ENCODE measurements at places on chromosomes 4 and X.

DNA sequence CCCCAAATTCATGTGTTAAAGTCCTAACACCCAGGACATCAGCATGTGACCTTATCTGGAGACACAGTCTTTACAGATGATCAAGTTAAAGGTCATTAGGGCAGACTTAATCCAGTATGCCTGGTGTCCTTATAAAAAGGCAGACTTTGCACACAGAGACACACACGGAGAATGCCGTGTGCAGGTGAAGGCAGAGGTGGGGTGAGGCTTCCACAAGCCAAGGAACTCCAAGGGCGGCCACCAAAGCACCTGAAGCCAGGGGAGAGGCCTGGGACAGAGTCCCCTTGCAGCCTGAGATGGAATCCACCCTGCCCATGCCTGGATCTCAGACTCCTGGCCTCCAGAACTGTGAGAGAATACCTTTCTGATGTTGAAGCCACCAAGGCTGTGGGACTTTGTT lies 26.1 kb upstream of the SORCS2 start:
- no peak for DNase-seq

DNA sequence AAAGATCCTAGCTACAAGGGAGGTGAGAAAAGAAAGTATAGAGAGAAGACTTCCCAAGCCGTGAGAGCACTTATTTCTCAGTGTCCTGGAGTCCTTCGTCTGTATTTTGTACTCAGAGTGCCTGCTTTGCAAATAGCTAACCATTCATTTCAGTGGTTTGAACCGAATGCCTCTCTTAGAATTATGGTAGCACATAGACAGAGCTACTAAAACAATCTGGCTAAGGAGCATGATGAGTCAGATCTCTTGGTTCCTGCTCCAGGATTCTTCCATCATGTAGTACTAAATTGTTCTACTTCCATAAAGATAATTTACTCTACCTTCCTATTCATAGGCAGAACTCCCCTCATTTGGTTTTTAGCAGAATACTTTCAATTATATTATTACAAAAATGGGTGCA lies 946.6 kb downstream of the STIM2 start:
- DNase-seq: peak; percentile 8

- no peak for DNase-seq
Measured at GRCh38 chrX:69077895-69078455, 87.3 kb downstream of the PJA1 start.

DNA sequence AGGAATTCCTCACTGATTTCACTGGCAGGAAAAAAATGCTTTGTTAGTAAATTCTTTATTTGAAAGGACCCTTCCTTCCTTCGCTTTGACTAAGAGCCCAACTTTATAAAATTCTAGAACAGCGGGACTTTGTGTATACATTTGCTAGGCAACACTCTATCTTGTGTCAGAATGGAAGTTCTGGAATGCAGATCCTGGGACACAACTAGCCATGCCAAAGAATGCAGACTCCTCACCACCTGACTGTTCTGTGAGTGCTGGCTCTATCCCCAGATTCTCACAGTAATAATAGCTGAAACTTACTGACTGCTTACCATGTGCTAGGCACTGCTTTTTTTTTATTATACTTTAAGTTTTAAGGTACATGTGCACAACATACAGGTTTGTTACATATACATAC lies 73.3 kb upstream of the ZDHHC15 start:
- DNase-seq: peak; percentile 35

GRCh38 chrX:84258708-84259107 lies 70.7 kb upstream of the RPS6KA6 start:
- no peak for DNase-seq

DNA sequence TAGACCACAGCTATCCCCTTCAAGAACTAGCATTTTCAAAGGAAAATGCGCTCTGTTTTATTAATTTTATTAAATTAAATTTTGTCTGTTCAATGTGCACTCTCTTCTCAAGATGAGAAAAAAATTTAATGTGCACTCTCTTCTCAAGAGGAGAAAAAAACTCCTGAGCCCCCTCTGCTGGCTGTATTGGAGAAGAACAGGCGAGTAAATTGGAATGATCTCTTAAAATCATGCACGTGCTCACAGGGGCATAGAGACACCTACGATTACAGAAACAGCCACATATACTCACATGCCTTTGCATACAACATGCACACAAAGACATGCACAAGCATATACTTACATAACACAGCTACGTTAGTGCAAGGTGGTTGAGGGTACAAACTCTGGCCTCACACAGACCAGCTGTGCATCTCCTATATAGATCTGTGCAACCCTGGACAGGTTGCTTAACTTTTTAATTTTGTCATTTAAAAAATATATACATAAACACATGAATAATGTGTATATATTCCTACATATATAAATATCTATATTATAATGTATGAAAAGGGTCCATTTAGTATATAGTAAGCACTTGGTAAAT lies 176.2 kb upstream of the CXorf66 start:
- peak; percentile 58 for DNase-seq

DNA sequence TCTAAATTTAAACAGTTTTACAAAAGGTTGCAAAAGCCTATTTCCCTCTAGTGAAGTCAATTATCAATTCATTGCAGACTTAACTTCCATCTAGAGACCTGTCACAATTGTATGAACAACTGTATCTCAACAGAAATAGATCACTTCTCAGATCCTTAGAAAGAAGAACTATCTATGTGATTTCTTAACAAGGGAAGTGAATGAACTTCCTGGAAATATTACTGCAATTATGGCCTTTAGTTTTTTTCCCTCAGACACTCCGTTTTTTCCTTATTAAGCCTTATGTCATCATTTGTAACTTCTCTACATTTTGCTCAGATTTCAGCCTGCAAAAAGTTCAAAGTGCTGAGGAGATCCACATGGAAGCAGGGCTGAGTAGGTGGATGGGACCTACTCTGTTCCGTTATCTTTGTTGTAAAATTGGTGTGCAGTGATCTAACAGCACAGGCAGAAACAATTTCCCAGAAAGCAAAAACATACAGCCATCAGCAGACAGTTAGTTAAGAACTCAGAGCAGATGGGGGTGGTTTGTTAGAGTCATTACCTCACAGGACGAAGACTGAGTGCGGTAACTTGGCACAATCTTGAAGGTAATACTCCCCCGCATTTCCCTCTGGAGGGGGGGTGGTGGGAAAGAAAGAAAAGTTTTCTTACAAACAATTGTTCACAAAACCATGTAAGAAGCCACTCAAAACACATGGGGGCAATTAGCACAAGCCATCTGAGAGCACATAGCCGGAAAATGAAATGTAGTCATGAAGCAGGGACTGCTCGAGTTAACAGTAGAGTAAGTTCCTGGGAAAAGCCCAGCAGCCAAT lies 112.3 kb downstream of the NYX start:
- DNase-seq: peak; percentile 36

- peak; percentile 26 for DNase-seq
Measured at GRCh38 chrX:134431894-134432293, 28.1 kb upstream of the HPRT1 start.

DNA sequence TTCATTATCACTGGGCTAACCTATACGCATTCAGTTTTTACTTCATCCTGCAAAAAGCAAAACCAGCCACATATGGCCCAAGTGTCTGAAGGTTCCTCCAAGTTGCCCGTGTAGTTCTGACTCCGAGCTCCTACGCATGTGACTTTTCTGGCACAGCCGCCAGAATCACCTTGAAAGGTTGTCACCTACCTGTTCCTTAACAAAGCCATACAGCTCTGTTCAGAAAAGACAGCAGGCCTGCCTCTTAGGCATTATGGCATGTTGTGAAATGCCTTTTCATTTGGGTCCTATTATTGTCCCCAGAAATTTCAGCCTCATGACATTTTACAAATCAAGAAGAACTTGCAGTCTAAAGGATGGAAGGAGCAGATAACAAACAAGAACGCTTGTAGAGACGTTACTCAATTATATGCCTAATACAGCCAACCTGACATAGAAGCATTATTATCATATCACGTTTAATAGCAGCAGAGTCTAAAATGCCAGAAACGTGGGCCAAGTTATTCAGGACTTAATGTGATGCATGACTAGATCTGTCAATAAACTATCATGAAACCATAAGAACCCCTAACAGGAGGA lies 118.5 kb downstream of the RBM47 start:
- no peak for DNase-seq

- DNase-seq: no peak
Measured at GRCh38 chr4:67587156-67587555, 28.6 kb downstream of the STAP1 start.

- peak; percentile 60 for DNase-seq
Measured at GRCh38 chr4:124854968-124855367, 142.4 kb upstream of the ANKRD50 start.

- no peak for DNase-seq
Measured at GRCh38 chr4:177256950-177257349, 52.7 kb upstream of the NEIL3 start.

DNA sequence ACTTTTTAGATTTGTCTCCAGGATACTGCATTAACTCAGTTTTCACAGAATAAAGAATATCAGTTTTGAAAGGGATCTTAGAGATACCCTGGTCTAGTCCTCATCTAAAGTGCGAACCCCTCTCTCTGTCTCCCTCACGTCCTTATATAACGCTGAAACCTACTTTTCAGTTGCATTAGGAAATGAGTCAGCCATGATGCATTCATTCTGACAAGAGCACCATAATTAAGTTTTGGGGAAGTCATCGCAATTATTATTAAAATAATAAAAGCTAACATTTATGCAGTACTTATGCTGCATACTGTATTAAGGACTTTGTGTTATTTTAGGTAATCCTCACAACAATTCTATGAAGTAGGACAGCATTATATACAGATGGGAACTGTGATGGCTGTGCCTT lies 116.1 kb downstream of the REELD1 start:
- DNase-seq: peak; percentile 12

GRCh38 chr4:76449833-76450232 lies 14.8 kb downstream of the SHROOM3 start:
- no peak for DNase-seq

DNA sequence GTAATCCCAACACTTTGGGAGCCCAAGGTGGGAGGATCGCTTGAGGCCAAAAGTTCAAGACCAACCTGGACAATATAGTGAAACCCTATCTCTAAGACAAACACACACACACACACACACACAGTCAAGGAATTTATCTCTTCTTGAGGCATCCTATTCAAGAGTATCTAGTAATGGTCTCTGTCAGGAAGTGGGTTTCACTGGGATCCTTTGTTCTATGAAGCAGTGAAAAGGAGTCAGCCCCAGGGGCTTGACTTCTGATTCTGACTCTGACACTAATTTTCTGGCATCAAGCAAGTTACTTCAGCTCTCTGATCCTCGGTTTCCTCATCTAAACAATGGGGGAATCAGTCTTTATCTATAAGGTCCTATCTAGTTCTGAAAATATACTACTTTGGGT lies 34.8 kb downstream of the UTP14A start:
- no peak for DNase-seq

GRCh38 chrX:68358679-68359078 lies 74.6 kb downstream of the OPHN1 start:
- no peak for DNase-seq

DNA sequence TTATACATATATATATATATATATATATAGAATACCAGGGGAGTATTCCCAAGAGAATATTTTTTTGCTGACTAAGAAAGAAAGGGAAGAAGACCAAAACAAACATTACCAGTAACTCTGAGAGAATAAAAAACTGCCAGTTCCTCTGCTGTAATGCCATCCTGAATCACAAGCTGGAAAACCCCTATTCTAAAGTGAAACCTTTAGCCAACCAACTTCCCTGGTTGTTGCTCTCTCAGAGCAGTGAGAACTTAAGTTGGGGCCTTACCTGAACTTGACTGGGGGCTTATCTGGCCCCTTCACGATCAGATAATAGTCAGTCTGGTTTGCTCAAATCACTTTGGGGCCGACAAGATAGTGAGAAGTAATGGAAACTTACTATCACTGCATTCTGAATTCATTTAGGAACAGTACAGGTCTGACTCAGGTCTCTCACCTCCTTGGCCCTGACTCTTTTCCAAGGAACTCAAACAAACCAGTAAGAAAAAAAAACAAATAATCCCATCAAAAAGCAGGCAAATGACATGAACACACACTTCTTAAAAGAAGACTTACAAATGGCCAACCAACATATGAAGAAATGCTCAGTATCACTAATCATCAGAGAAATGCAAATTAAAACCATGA lies 62.5 kb downstream of the CD40LG start:
- DNase-seq: peak; percentile 38

GRCh38 chr4:94454405-94454804 lies 2.7 kb downstream of the PDLIM5 start:
- peak; percentile 52 for DNase-seq

DNA sequence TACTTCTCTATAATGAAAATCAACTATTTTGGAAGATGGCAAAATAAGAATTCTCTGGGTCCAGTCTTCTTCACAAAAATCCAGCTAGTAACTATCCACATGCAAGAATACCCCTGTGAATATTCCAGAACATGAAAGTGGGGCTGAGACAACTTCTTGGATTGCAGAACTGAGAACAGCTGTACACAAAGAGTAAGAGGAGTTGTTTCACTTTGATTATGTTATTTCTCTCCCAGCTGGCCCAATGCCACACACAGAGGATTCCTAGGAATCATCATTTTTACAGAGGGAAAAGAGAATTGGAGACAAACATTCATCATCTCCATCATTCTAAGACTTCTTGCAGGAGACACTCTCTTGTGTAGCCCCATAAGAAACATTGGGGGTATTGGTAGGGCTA lies 782.2 kb upstream of the LCORL start:
- no peak for DNase-seq

DNA sequence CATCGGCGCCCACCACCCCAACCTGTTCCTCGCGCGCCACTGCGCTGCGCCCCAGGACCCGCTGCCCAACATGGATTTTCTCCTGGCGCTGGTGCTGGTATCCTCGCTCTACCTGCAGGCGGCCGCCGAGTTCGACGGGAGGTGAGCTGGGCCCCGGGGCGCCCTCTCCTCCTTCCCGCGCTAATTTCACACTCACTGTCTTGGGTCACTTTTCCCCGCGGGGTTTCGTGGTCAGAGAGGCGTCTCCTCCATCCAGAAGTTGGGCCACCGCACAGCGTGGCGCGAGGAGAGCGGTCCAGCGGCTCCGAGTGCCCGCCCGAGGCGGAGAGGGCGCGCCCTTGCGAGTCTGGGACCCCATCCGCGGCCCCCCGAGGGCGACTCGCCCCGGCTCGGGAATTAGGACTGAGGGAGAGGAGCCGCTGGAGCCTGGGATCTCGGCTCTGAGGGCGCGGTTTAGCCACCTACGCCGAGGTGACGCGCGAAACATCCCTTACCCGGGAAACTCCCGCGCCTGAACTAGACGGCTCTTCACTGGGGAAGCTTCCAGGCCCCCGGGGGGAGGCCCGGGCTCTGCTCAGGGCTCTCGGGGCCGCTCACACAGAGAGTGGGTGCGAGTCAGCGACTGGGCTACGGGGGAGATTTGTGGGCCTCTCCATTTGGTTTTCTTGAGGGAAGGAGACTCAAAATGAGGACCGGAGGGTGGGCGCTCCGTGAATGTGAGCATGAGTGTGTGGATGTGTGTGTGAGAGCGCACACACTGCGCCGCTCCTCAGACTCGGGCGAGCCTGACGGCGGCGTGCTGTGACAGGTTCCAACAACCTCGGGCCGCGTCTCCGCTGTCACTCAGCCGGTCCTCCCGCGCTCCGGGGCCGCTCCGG lies 551 bp downstream of the NPNT start:
- DNase-seq: peak; percentile 41

DNA sequence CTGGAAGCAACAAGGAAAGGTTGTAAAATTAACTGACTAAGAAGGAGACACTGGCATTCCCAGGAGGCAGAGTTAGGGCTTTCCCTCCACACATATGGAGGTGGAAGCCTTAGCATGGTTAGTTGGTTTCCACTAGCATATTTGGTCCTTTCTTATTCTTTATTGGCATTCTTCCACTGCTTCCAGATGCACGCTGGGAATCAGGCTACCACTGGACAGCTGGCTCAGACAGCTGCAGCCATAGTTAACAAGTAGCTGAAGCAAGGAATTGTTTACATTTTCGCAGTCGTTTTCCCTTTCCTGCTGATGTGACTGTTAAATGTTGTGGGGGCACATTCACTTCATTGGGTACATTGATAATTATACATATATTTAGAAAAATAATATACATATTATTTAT lies 169.2 kb downstream of the GRIA2 start:
- no peak for DNase-seq

Data from adipocyte (in vitro differentiated cells).